ENCODE measurements at places on chromosomes 5 and 9. TPM values are rescaled to one million over a fixed set of nuclear protein-coding genes. Genes with fewer than 3 reads are reported as not detected.

- H3K27me3 ChIP-seq = peaks cover 27% of the 10 kb centered on the region
- H3K4me3 ChIP-seq = no peak overlapping the region
- DNase-seq = no peak
- H3K27ac ChIP-seq = no peak overlapping the region
- no peaks in the 10 kb centered on the region for H3K4me1 ChIP-seq
- no peaks in the 10 kb centered on the region for H3K36me3 ChIP-seq
Observed at GRCh38 chr9:86983249-86983619, 35.9 kb upstream of the GAS1 start.

- no peaks in the 10 kb centered on the region for H3K27me3 ChIP-seq
- peaks cover 19% of the 10 kb centered on the region for H3K4me1 ChIP-seq
- H3K36me3 ChIP-seq = no peaks in the 10 kb centered on the region
- no peak overlapping the region for H3K27ac ChIP-seq
- DNase-seq = no peak
- H3K4me3 ChIP-seq = peak overlapping the region; percentile 12
Observed at GRCh38 chr9:137198902-137199283, 1.6 kb downstream of the TPRN start.

DNA sequence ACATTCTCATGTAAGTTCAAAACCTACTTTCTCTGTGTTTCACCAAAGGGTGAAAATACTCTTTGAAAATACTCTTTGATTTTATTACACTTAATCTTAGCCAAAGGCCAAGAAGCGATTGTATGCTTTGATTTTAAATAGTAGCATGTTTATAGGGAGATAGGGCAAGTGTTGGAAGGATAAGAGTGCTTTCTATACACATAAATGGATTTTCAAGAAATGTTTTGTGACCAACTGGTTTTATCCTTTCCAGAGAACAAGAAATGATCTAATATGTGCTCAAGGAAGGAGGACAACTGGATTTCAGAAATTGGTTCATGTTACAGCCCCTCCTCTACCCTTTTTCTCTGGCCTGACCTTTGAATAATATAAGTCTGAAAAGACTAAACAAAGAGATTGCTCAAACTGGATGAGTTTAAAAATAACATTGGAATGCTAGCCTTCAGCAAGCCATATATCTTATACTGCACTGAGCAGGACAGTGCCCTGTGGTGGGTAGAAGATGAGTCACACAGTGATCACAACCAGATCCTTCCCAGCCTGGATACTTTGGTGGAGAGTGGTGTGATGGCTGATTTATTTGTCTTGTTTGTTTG, 13.1 kb downstream of the PALM2AKAP2 start:
- no peak for DNase-seq
- no peaks in the 10 kb centered on the region for H3K4me1 ChIP-seq
- H3K27me3 ChIP-seq = peaks cover 3% of the 10 kb centered on the region

TAS2R1 gene
- not detected for total RNA-seq

DNA sequence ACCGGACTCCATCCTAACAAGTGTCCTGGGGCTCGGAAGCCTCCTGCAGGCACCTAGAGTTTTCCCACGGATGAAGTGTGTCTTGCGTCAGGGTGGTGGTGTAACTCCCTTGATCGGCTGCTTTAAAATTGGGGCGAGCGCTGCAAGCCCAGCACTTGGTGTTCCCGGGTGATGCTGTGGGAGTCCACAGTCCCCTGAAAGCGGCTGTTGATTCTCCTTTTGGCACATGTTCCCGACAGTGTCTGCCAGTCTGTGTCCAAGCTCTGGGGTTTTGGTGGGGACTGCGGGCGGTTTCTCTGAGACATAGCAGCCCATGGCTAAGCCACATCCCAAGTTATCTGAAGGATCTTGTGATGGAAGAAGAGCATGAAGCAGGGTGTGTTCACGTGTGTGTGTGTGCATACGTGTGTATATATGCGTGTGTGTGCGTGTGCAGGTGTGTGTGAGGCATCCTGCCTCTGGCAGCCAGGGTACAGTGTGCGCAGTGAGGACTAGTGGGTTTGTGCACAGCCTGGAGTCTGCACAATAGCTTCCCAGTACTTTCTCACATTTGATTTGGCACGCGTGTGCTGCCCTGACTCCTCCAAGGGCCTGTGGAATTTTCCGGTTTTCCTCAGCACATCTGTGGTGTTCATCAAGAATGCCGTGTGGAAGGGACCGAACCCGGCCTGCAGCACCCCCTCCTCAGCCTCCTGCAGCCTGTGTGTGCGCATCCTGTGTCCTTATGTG, 16.9 kb downstream of the SLC25A48 start:
- no peak overlapping the region for H3K4me3 ChIP-seq
- no peak for DNase-seq
- H3K4me1 ChIP-seq = no peaks in the 10 kb centered on the region

DNA sequence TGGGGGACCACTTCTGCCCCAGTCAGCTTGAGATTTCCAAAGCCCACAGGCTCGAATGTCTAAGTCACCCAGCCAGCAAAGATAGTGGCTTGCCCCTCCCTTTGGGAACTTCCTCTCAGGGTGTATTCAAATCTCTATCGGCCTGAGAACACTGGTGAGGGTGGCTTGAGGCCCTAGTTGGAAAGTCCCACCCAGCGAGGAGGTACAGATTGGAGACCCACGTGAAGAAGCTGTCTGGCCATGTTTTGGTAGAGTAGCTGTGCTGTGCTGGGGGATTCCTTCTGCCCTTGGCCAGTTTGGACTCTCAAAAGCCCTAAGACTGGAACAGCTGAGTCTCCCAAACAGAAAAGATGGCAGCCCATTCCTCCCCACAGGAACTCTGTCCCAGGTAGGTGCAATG, 172.7 kb upstream of the RIOK2 start:
- no peak overlapping the region for H3K27ac ChIP-seq
- no peaks in the 10 kb centered on the region for H3K4me1 ChIP-seq
- H3K36me3 ChIP-seq = peaks cover 2% of the 10 kb centered on the region

GRCh38 chr5:150507474-150508276, at the start of gene NDST1:
TSS of gene NDST1 (plus strand) at chr5:150508131. CDS start at chr5:150521255, 13,124 bp downstream.
- H3K27me3 ChIP-seq = no peaks in the 10 kb centered on the region
- H3K36me3 ChIP-seq = no peaks in the 10 kb centered on the region
- DNase-seq = no peak

DNA sequence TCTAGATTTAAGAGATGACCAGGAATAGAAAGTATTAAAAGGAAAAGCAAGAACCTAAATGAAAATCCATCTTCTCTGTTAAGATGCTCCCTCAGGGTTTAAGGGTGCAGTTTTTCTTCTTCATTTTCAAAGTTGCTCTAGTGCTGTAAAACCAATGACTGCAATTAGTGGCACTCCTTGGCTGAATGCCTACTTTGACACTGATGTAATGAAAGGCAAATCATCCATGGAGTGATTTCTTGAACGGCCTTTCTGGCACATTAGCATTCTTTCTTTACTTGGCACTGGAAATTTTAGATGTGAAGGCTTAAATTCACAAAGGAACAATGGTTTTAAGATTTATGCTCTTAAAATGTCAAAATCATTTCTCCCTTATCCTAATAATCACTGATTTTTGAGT, 19.3 kb upstream of the ISCA1 start:
- H3K27ac ChIP-seq = no peak overlapping the region
- peaks cover 62% of the 10 kb centered on the region for H3K36me3 ChIP-seq
- DNase-seq = no peak
- no peaks in the 10 kb centered on the region for H3K27me3 ChIP-seq

DNA sequence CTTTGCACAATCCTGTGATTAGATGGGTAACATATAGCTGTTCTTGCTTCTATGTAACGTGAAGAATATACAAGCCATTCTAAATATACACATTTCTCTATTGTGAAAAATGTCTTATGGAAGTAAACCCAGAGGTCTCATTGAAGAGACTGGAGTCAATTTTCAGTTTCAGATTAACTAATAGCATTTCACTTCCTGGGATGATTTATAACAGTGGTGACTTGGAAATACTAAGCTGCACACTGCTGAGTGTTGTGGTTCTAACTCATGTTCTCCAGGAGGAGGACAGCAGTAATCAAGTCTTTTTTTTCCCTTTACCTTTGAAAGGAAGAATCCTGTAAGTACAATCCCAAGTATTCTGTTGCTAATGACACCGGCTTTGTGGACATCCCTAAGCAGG, 3.3 kb downstream of the CTSL start:
- no peak overlapping the region for H3K4me3 ChIP-seq
- H3K36me3 ChIP-seq = peaks cover 10% of the 10 kb centered on the region
- H3K27ac ChIP-seq = no peak overlapping the region

- H3K27me3 ChIP-seq = peaks cover 2% of the 10 kb centered on the region
- no peaks in the 10 kb centered on the region for H3K36me3 ChIP-seq
- no peak overlapping the region for H3K27ac ChIP-seq
- no peak overlapping the region for H3K4me3 ChIP-seq
- DNase-seq = no peak
- no peaks in the 10 kb centered on the region for H3K4me1 ChIP-seq
Observed at GRCh38 chr5:135643881-135644766, 65.3 kb upstream of the CXCL14 start.

TRPM3 gene
- not detected for total RNA-seq

GRCh38 chr5:54579591-54580295, 62.2 kb downstream of the SNX18 start:
- H3K27me3 ChIP-seq = no peaks in the 10 kb centered on the region
- no peak overlapping the region for H3K27ac ChIP-seq
- no peak for DNase-seq
- peaks cover 7% of the 10 kb centered on the region for H3K4me1 ChIP-seq
- H3K36me3 ChIP-seq = no peaks in the 10 kb centered on the region

- DNase-seq = no peak
- no peaks in the 10 kb centered on the region for H3K36me3 ChIP-seq
- no peak overlapping the region for H3K4me3 ChIP-seq
- H3K4me1 ChIP-seq = peaks cover 19% of the 10 kb centered on the region
- H3K27me3 ChIP-seq = peaks cover 5% of the 10 kb centered on the region
Observed at GRCh38 chr5:177470759-177471536, 2.5 kb downstream of the DBN1 start.

DNA sequence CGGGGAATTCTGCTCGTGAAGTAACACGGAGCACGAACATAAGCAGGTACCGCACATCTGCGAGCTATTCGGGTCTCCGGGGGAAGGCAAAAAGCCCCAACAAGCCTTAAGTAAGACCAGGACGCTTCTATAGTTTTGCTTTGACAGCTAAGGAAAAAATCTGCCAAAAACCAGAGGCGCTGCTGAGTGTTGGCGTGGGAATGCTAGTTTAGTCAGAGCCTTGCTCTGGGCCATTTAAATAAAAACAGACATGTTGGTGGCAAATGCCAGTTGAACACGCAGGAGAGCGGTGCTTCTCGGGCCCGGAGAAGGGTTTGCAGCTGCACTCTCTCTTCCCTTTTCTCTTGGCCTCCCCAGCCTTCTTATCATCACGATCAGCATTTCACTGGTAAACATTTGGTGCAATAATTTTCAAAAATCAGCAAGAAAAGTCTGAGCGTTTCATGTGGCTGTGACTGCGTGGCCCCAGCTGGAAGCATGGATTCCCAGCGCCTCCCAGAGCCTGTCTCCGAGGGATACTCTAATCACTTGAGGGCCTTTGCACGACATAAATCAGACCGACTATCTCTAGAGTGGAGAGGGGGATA, 6.4 kb upstream of the NOTCH1 start:
- H3K27me3 ChIP-seq = no peaks in the 10 kb centered on the region
- DNase-seq = peak; percentile 39
- no peak overlapping the region for H3K27ac ChIP-seq

DNA sequence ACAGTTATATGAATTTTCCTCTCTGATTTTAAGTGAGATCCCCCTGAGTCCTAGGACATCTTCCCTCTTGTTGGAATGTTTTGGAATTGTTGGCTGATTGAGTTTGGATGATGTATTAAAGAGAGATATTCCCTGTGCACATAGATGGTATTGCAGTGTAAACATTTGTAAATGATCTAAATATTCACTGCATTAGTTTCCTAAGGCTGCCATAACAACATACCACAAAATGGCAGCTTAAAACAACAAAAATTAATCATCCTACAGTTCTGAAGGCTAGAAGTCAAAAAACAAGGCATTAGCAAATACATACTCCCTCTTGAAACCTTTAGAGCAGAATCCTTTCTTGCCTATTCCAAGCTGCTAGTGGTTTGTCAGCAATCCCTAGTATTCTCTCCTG, 38.0 kb upstream of the MROH2B start:
- H3K4me3 ChIP-seq = no peak overlapping the region
- H3K4me1 ChIP-seq = no peaks in the 10 kb centered on the region
- DNase-seq = no peak

DNA sequence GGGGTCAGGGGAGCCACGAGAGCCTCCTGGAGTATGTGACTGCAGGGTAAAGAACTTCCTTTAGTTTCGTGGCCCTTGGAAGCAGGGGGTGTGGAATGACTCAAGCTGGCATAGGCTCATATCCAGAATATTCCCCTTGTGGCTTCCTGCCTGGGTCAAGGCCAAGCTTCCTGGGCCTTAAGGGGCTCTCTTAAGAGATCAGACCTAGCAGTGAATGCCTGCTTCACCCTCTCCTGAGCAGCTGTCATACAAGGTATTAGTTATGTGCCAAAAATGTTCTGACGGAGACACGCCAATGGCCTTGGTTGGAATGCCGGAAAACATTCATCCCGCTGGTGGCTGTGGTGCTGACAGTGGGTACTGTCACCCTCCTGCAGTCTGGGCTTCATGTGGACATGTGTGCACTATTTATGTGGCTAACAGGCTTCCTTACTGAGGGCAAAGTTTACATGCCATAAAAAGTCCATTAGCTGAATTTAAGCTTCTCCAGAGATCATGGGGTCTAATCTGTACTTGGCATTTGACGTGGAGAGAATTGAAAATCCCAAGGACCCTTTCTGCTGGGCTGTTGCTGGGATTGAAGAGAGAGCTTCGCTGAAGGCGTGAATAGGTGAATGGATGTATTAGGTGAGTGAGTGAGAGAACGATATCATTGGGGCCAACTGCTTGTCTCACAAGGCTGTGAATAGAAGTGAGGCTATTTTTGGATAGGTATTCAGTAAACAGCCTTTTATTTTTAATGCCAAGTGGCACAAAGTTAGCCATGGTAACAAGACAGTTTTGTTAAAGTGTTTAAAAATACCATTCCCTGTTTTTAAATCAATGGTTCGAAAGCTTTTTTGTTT, 156.8 kb downstream of the MACROH2A1 start:
- no peaks in the 10 kb centered on the region for H3K36me3 ChIP-seq
- no peaks in the 10 kb centered on the region for H3K4me1 ChIP-seq
- H3K27ac ChIP-seq = no peak overlapping the region
- no peaks in the 10 kb centered on the region for H3K27me3 ChIP-seq

DNA sequence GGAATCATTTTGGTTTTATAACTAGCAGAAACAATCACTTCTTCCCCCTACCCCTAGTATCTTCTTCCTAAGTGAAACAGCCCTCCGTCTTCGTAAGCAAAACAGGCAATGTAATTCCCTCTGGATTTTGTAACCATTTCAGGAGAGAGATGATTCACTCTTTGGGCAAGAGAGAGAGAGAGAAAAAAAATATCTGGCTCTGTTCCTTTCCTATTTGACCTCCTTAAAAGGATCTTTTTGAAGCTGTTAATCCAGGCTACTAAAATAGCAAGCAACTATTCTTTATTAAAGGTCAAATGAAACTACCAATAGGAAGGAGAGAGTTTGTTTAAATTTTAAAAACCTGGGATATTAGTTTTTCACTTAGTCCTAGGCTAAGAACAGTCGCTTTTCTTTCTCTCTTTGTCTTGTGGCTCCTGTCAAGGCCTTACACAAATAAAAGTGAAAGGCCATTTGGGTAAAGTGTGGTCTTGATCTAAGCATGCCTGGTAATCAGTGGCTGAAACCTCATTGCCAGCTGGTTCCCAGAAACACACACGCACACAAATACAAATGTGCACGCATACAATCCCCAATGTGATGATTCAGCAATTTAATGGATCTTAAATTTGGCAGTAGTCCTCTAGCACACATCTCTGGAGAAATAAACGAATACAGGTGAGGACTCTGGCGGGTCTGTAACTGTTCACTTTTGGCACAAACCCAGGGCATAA, 70.2 kb downstream of the PRUNE2 start:
- H3K4me3 ChIP-seq = no peak overlapping the region
- H3K27ac ChIP-seq = no peak overlapping the region
- H3K36me3 ChIP-seq = no peaks in the 10 kb centered on the region
